T-helper 2 cell treated with Interferon-gamma antibody and Interleukin-4, amounts not matched to agents 5 μg/mL and 100 μg/mL, for 36 hours (primary cell): ENCODE measurements at places on chromosomes 12 and 14.

DNA sequence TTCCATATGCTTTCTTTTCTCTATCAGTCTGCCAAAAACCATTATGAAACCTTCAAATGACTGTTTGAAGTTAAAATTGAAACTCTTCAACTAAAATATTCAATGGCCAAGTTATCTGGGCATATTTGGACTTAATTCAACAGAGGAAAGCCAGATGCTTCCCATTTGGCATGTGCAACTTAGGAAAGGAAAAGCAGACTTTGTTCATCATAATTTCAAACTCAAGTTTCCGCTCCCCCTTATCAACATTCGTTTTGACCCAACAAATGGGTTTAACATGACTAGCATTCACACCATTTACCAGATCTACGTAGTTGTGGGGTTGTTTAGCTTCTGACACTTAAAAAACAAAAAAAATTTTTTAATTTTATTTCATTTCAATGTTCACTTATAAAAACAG, 75.7 kb downstream of the PLEKHG7 start:
- DNase-seq = no peak

GRCh38 chr12:57124261-57124877, 3.9 kb upstream of the LRP1 start:
- peak; percentile 65 for DNase-seq

DNA sequence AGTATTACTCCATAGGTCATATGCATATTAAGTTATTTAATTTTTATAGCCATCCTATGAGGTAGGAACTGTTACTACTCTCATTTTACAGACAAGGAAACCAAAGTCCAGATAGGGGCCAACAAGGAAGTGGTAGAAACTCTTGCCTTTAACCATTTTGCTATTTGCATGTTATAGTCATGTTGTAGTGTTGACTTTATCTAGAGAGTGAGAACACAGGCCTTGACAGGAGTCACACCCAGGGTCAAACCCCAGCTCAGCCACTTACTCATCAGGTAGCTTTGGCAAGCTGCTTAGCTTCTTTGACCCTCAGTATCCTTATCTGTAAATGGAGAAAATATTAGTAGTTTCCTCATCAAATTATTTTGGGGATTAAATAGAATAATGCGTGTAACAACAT, 156.2 kb downstream of the CAND1 start:
- no peak for DNase-seq

- no peak for DNase-seq
Measured at GRCh38 chr12:65631621-65632111, 192.6 kb upstream of the HMGA2 start.
